Fibroblast of the aortic adventitia (primary cell): ENCODE measurements at places on chromosomes 13 and 19.

DNA sequence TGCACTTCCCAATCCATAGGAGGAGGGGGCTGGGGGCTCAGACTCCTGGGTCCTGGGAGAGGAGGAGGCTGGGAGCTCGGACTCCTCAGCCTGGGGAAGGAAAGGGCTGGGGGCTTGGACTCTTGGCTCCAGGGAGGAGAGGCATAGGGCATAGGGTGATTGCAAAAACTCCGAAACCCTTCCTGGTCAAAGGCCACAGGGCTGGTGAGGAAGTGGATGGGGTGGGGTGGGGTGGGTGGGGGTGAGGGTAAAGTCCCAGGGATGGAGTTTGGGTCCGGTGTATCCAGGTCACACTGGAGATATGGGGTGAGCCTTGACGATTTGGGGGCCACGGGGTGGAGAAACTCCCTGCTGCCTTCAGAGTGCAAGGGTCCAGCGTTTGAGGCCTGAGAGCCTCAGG is 2.8 kb downstream of the MYH14 start:
- no peak for DNase-seq

DNA sequence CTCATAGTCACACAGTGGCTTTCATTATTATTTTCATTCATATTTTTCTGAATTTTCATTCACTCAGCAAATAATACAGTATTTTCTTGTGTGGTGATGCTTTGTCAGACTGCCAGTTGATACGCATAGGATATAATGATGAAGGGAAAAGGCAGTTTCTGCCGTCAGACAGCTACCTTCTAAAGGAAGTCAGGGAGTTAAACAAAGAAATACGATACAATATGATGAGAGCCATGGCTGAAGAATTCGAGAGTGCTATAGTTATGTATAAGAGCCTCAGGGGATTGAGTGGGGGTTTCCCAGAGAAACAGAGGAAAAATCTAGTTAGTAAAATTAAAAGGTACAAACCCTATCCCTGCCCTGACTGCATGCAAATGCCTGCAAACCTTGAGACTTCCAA is 479.1 kb downstream of the OLFM4 start:
- no peak for DNase-seq

GRCh38 chr13:111401151-111401550 is 80.7 kb downstream of the TEX29 start:
- no peak for DNase-seq

GRCh38 chr19:17602872-17603510 is 47.5 kb downstream of the COLGALT1 start:
- no peak for DNase-seq

- no peak for DNase-seq
These were observed 2.7 kb downstream of the B3GNT3 start for GRCh38 chr19:17797424-17798201.

GRCh38 chr19:35753634-35754369 is 3.0 kb downstream of the HSPB6 start:
- peak; percentile 41 for DNase-seq

DNA sequence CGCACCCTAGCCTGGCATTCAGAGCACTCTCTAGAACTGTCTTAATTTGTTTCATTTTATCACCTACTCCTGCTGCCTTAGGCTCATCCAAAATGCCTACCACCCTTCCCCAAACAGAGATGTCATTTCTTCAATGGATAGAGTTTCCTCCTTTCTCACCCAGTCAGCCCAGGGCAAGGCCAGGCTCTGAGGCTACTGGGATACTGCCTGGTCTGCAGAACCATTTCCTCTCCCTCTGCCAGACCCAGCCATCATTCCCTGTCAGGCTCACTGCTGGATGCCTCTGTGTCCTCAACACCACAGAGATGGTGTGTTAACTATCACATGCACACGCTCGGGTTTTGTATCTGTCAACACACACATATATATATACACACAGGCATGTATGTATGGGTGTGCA is 47.2 kb downstream of the C13orf42 start:
- DNase-seq = no peak

- no peak for DNase-seq
These were observed 758.4 kb upstream of the SLITRK1 start for GRCh38 chr13:84640691-84641090.
